ENCODE measurements at places on chromosomes 7 and 10.

- DNase-seq = no peak
Observed at GRCh38 chr7:47194516-47195057, 387.3 kb downstream of the TNS3 start.

GRCh38 chr7:136964347-136964746 lies 95.9 kb downstream of the CHRM2 start:
- DNase-seq = no peak

DNA sequence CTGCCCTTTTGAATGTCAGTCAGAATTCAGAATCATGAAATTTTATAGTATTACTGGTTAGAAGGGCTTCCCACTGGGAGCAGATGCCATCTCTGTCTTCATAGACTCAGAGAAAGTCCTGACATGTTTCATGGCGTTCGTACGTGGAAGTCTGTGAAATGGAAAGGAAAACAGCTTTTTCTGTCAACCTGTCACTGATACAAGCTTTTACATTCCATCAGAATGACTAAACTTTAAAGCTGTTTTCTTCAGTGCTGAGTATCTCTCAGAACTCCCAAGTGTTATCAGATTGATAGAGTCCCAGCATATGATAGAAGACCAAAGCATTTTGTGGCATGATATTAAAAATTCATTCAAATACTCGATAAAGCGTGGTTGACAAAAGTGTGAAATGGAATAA lies 726.7 kb upstream of the GALNT17 start:
- no peak for DNase-seq

GRCh38 chr7:16975712-16976111 lies 93.9 kb upstream of the AGR3 start:
- DNase-seq = no peak

DNA sequence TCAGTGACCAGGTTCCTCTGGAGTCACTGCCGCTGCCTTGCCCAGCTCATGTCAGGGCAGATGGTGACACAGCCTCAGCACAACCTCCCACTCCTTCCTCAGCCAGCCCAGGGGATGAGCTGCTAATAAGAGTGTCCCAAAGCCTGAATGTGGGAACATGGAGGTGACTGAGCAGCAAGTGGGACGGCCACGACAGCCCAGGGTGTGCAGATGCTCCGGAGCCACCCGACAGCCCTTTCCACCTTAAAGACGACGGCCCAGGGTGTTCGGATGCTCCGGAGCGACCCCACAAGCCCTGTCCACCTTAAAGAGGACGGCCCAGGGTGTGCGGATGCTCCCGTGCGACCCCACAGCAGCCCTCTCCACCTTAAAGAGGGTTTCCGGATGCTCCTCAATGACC lies 89.2 kb downstream of the DIP2C start:
- no peak for DNase-seq

- no peak for DNase-seq
Observed at GRCh38 chr7:45295222-45295621, 137.6 kb downstream of the RAMP3 start.

DNA sequence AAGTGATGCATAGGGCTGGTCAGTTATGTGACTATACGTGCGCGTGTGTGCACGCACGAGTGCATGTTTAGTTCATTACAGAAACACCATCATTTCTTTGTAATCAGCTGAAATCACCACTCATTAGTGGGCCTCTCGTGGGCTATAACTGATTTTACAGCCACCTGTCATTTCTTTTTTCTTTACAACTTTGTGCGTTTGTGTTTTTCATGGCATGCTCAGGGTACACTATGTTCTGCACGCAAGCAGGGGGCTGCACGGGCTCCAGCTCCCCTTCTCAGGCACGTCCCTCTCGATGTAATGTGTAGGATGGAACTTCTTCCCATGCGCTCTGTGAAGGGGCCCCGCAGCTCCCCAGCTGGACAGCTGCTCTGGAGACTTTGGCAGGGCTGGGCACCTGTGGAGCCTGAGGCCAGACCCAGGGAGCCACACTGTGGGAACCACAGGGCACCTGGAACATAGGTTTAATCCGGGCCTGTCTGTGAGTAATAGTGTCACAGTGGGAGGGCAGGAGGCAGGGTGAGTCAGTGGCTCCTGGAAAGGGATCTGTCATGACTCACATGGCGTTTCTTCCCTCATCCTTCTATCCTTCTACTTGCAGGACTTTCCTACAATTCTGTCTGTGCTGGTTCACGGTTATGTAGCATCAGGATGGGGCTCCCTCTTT lies 4.9 kb downstream of the GCK start:
- DNase-seq = no peak

GRCh38 chr7:30888747-30889146 lies 22.9 kb upstream of the AQP1 start:
- DNase-seq = no peak

- no peak for DNase-seq
Observed at GRCh38 chr10:92184977-92185376, 105.9 kb downstream of the CPEB3 start.

DNA sequence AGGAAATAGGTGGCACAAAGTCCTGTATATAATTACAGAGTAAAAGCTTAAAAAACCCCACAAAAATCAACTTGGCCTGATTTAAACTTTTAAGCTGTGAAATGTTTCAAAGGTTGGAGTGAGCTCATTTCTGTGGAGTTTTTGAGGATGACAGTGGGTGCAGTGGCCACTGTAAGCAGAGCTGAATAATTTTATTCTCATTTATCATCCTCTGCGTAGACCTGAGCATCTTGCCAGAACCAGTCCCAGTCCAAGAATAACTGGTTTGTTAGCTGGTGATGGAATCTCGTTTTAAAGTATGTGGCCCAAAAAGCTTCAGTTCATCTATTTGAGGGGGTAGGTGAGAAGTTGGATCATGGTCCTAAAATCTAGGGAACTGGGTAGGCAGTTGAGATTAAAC lies 4.4 kb downstream of the BMPER start:
- DNase-seq = no peak

DNA sequence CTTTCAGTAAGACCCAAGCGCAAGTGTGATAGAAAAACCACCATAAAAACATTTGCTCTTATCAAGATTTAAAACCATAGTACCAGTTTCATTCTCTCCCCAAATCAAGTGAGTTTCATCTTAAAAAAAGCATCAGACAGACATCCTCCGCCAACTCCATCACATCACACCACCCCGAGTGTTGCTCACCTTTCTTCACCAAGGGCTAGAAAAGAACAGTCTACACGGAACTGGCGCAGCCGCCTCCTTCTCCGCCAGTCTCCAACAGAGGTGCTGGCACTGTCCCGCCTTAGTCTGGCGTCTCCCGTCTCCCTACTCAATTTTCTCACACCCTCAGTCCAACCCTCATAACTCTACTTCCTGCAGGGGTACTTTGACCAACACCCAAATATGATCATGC lies 46.9 kb upstream of the WIPI2 start:
- no peak for DNase-seq

GRCh38 chr10:32957341-32958084 lies 517 bp downstream of the ITGB1 start:
- DNase-seq = peak; percentile 20
